Endothelial cell (in vitro differentiated cells): ENCODE measurements at places on chromosomes 7 and 10. TPM values are rescaled to one million over a fixed set of nuclear protein-coding genes. Genes with fewer than 3 reads are reported as not detected.

The CCAR1 gene
- 86.1 TPM for total RNA-seq

- peaks cover 10% of the 10 kb centered on the region for H3K27me3 ChIP-seq
- DNase-seq = no peak
- peaks cover 7% of the 10 kb centered on the region for H3K36me3 ChIP-seq
These were observed 274.2 kb upstream of the TCERG1L start for GRCh38 chr10:131585761-131586160.

- H3K27me3 ChIP-seq = peaks cover 2% of the 10 kb centered on the region
- no peaks in the 10 kb centered on the region for H3K4me1 ChIP-seq
- no peak overlapping the region for H3K27ac ChIP-seq
- no peak for DNase-seq
These were observed 154.2 kb downstream of the VWC2 start for GRCh38 chr7:49927631-49928030.

GRCh38 chr7:30510124-30511075, 5.8 kb upstream of the GGCT start:
- peak; percentile 29 for DNase-seq
- H3K27ac ChIP-seq = no peak overlapping the region
- no peaks in the 10 kb centered on the region for H3K27me3 ChIP-seq
- no peaks in the 10 kb centered on the region for H3K36me3 ChIP-seq
- peaks cover 5% of the 10 kb centered on the region for H3K4me1 ChIP-seq
- H3K4me3 ChIP-seq = no peak overlapping the region

DNA sequence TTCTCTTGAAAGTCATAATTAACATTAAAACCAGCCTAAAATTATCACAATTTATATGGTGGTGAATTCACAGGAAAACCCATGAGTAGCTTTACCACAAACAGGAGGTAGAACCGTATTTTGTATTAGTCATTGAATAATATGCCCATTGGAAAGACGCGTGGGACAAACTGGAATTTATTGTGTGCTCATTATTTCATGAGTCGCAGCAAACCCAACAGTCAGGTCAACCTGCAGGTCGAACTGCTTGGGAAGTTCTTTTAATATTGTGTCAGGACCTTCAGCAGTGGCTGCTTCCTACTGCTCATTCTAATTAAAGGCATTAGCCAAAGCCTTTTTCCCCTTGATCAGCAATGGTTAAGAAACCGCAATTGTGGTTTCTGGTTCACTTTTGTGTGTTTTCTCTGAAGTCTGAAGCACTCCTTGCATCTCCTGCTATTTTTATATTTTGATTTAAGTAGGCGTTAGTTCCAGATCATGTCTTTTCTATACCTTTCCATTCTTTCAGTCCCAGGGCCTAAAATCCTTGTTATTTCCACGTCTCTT, 100.1 kb downstream of the RAB11FIP2 start:
- DNase-seq = no peak
- H3K4me3 ChIP-seq = no peak overlapping the region
- H3K27ac ChIP-seq = no peak overlapping the region

DNA sequence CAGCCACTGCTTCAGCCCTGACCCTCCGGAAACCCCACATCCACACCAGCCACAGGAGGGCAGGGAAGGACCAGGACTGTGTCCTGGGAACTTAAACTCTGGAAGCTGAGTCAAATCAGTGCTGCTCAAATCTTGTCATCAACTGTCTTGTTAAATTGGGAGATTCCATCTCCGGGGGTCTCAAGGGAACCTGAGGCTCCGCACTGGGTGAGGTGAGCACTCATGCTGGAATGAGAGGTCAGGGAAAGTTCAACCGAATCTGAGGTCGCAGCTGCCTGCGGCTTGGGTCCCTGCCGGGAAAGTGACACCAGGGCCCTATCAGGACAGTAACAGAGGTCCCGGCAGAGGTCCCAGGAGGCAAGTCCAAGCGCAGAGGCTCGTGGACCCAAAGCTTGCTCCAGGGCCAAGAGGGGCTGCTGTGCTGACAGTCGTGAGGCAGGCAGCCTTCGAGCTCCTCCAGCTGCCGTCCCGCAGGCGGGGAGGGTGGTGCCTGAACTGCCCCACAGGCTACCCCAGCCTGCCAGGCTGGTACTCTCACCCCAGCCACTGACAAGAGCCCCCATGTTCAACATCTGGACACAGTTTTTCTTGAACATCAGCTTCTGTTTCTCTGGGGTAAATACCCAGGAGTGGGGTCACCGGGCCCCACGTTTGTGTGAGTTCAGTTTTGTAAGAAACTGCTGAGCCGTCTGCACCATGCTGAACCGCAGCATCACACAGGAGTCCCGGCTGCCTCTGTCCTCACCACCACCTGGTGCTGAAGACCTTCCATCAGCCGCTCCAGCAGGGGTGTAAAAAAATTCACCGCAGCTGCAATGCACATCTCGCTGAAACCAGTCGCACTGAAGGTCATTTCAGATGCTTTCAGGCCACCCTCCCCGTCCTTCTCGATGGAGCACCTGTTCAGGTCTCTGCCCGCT, 101.0 kb downstream of the DIP2C start:
- H3K27ac ChIP-seq = no peak overlapping the region
- H3K36me3 ChIP-seq = no peaks in the 10 kb centered on the region
- peaks cover 2% of the 10 kb centered on the region for H3K27me3 ChIP-seq
- no peak for DNase-seq
- no peak overlapping the region for H3K4me3 ChIP-seq

DNA sequence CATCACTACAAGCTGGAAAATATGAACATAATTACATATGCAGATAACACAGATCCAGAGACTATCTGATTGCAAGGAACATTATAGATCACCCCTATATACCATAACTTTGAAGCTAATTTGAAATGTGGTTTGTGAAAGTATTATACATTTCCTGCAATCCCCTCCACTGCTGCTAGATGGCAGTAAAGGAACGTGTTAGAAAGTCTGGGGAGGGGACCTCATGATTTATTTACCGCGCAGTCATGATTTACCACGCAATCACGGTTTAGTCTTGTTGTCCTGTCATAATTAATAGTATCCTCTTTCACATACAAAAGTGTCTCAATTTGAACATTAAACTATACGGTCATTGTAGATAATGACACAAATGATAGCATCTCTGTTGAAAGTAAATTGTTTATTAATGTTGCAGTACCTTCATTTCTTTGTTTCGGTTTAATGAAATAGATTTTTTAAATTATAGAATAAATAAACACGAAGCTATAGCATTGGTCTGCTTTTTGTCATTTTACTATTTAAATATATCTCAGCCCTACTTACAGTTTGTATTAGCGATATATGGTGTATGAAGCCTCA, 145.3 kb upstream of the PRSS1 start:
- no peak overlapping the region for H3K27ac ChIP-seq
- peaks cover 4% of the 10 kb centered on the region for H3K4me1 ChIP-seq
- peaks cover 2% of the 10 kb centered on the region for H3K27me3 ChIP-seq
- peak; percentile 62 for DNase-seq
- H3K4me3 ChIP-seq = no peak overlapping the region

- peak overlapping the region; percentile 90 for H3K27ac ChIP-seq
- H3K4me1 ChIP-seq = peaks cover 3% of the 10 kb centered on the region
- H3K27me3 ChIP-seq = no peaks in the 10 kb centered on the region
These were observed 23.6 kb upstream of the SRI start for GRCh38 chr7:88243345-88243909.

The FLNC gene
- total RNA-seq = 7.7 TPM

The HTR5A gene
- 0.08 TPM for total RNA-seq

The EFCAB10 gene
- total RNA-seq = 0.28 TPM

DNA sequence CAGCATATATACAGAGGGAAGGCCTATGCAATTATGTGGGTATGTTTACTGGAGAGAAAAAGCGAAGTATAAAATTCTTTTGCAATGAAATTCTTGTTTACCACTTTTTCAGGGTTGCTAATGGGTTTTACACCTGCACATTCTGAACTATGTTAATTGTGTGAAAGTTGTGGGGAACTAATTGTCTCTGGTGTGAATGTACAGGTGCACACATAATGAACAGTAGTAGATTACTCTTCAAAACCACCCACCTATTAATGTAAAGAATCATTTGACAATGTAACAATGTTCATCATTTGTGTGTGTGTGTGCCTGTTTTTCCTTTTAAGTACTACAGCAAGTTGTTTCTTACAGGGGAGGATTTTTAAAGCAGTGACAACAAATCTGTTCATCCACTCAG, 80.0 kb upstream of the FEZF1 start:
- H3K27ac ChIP-seq = no peak overlapping the region
- DNase-seq = no peak
- no peaks in the 10 kb centered on the region for H3K36me3 ChIP-seq
- no peaks in the 10 kb centered on the region for H3K4me1 ChIP-seq
- H3K27me3 ChIP-seq = no peaks in the 10 kb centered on the region

DNA sequence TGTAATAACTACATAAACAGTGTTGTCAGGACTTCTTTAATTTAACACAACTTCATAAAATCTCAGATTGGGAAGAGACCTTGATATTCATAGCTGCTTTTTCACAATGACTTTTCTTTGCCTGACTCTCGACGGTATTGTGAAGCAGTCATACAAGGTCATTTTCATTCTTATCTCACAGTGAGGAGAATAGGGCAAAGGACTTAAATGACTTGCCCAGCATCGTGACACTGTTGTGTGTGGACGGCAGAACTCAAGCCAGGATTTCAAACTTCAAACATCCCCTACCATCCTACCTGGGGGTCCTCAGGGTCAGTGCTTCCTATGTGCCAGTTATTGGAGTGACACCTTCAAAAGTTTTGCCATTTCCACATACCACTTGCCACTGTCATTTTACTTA, 138.5 kb upstream of the GDF10 start:
- no peaks in the 10 kb centered on the region for H3K36me3 ChIP-seq
- no peak overlapping the region for H3K4me3 ChIP-seq
- H3K4me1 ChIP-seq = peaks cover 2% of the 10 kb centered on the region
- DNase-seq = no peak

The TCERG1L gene
- total RNA-seq = not detected

The MSS51 gene
- 2.0 TPM for total RNA-seq

GRCh38 chr10:6201516-6201975, 1.2 kb upstream of the PFKFB3 start:
- H3K27me3 ChIP-seq = peaks cover 7% of the 10 kb centered on the region
- peak; percentile 56 for DNase-seq
- H3K4me1 ChIP-seq = peaks cover 8% of the 10 kb centered on the region
- no peak overlapping the region for H3K27ac ChIP-seq
- H3K4me3 ChIP-seq = peak overlapping the region; percentile 84

- no peak overlapping the region for H3K27ac ChIP-seq
- no peak for DNase-seq
- no peaks in the 10 kb centered on the region for H3K4me1 ChIP-seq
These were observed 85.0 kb downstream of the KMT2E start for GRCh38 chr7:105098863-105099515.

DNA sequence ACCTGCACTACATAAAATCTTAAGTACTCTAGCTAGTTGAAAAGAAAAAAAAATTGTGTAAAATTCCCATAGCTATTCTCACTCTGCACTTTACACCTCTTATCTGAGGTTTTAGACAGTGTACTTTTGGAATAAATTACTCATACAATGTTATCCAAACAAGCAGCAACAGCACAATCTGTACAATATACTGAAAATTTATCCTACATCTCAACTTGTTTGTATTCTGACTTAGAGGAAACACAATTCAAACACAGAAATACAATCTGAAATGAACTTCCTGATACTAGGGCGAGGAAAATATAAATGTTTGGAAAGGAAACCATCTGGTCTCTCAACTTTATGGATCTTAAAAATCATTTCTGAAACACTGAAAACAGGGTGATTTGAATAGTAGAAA, 381.7 kb downstream of the THSD7A start:
- DNase-seq = no peak
- H3K36me3 ChIP-seq = peaks cover 4% of the 10 kb centered on the region
- peaks cover 7% of the 10 kb centered on the region for H3K4me1 ChIP-seq

The SLC13A1 gene
- not detected for total RNA-seq
